ENCODE measurements at places on chromosomes 7 and 10.

DNA sequence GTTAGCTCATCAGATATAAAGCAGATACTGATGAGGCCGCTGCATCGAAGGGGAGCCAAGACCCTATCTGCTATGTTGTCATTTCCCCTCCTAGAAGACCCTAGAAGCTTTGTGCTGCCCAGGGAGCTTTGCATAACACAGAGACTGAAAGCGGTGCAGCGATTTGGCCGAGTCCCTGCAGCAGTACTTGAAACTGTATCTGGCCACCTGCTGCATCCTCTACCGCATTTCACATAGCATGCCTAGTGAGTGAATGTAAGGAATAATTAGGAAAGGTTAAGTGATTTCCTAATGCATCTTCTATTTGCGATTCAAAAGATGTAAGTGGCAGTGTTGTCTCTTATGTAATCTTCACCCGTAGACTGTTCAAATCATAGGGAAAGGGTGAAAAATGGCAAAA is 106.7 kb downstream of the LRMDA start:
- DNase-seq = no peak

GRCh38 chr7:92360387-92360786 is 86.9 kb upstream of the GATAD1 start:
- no peak for DNase-seq

- DNase-seq = no peak
Observed at GRCh38 chr10:103512166-103512565, 18.7 kb downstream of the NEURL1 start.

- DNase-seq = no peak
Observed at GRCh38 chr10:131456411-131456810, 144.9 kb upstream of the TCERG1L start.

GRCh38 chr10:19815036-19815730 is 1.0 kb upstream of the PLXDC2 start:
- no peak for DNase-seq

Data from stimulated activated CD8-positive, alpha-beta memory T cell treated with anti-CD3 and anti-CD28 coated beads, Interleukin-12 subunit alpha, Interleukin-12 subunit beta, amount 100 ng/mL, for 4 hours (primary cell).